ENCODE measurements at places on chromosomes 4 and X.

- DNase-seq = no peak
These were observed 69.6 kb downstream of the FGFBP1 start for GRCh38 chr4:15868826-15869413.

DNA sequence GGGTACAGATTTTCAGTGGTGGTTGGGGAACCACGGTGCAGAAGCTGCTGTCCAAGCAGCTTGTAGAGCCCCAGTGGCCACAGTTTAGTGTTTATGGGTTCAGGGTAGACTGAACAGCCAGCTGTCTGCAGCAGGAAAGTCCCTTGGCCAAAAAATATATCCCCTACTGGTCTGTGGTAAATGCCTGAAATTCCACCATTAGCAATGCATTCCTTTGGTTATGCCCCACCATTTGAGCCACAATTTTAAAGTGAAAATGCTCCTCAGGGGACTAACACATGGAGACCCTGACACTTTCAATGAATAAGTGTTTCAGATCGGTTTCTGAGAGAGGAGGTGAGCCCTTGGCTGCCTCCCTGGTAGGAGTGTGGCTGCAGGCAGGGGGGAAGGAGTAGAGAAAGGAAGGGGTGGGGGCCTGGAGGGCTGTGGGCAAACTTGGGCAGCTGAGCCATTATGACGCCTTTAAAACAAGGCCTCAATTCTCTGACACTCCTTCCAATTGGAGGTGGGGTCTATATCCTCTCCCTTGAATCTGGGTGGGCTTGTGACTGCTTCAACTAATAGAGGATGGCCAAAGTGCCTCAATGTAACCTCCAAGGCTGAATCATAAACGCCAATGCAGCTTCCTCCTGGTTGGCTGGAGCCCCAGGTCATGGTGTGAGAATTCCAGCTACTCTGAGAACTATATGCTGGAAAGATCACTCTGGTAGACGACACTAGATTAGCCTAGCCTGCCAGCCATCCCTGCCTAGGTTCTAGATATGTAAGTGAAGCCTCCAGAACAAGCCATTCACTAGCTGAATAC is 75.8 kb upstream of the ATP6AP2 start:
- DNase-seq = no peak

DNA sequence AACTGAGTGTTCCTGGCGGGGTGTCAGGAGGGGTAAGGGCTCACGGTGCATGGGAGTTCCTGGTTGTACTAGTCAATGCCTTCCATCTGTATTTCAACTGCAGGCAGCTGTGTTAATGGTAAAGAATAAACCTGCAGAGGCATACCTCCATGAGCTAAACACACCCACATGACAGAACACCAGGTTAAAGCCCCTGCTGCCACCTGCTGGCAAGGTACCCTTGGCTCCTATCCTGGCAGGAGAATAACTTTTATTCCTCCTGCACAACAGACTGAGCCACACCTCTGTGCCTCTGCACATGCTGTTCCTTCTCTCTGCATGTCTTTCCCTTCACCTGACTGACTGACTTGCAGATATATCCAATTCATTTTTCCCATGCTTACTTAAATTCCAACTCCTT is 11.1 kb downstream of the ITIH6 start:
- DNase-seq = no peak

DNA sequence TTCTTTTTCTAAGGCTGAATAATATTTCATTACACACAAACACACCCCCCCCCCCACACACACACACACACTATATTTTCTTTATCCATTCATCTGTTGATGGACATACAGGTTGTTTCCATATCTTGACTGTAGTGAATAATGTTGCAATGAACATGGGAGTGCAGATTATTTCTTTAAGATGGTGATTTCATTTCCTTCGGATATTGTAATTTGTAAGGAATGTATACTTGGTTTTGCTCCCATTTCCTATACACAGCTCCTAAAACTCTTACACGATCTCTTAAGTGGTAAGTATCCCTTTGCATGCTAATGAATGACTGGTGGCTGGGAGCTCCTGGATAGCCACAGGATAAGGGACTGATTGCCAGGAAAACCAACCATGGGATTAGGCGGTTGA is 14.7 kb upstream of the RBMXL3 start:
- DNase-seq = no peak

- no peak for DNase-seq
These were observed 758 bp downstream of the SDAD1 start for GRCh38 chr4:75989846-75990528.
